ENCODE measurements at places on chromosomes 11 and 22.

GRCh38 chr11:14905104-14906033 lies 13.3 kb upstream of the CYP2R1 start:
- DNase-seq = peak; percentile 81

GRCh38 chr11:16820324-16821092 lies 82.1 kb downstream of the C11orf58 start:
- peak; percentile 84 for DNase-seq

DNA sequence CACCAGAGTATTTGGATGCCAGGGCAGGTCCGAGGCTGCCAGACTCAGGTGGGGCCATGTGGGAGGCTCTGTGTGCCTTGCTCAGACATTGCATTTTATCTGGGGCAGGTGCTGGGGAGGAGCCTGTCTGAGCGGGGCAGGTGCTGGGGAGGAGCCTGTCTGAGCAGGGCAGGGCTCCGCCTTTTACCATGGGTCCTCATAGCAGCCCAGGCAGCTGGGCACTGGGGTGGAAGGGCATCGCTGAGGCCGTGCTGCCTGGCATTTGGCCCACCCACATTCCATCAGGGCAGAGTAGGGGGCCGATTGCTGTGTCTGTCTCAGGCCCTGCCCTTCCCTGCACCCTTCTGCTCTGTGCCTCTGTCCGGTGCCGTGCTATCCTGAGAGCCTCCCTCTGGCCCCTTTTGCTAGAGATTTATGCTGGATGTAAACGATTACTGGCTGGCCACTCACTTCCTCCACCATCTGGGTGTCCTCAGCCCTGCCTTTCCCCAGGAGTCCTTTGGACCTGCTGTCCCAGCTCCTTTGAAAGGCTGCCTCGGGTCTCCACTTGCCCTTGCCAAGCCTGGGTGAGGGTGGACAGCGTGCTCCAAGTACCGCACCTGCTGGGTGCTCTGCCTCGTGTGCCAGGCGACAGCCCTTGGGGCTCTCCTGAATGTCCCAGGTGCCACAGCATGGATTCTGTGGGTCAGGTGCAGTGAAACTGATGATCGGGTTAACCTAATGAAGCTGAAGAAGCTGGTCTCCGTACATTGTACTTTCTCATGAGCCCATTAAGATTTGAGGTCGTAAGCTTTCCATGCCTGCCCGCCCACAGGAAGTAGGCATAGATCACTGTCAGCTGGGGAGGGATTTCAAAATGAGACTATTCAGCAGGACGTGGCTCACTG lies 281.6 kb downstream of the TBC1D22A start:
- DNase-seq = no peak

DNA sequence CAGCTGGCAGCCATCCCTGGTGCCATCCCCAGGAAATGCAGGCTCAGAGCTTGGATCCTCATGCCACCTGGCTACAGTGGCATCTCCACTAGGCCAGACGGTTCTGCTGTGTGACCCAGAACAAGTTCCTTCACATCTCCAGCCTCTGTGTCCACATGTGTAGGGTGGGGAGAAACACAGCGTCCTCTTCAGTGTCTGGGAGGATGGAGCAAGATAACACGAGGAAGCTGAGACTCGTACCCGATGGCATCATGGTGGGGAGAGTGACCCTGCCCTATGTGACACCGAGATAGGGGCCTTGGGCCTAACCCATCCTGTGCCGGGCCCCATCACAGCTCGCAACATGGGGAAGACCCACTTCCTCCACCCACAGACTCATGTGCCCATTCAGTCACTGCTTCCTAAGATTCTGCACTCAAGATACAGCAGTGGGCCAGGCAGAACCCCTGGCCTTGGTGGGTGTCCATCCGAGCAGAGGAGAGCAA lies 78.5 kb downstream of the MORC2 start:
- DNase-seq = no peak

All from ecto neural progenitor cell (in vitro differentiated cells).